ENCODE measurements at places on chromosomes 5 and 9.
A peak's percentile ranks its signal among the peaks of the same experiment; 100 is the strongest.

DNA sequence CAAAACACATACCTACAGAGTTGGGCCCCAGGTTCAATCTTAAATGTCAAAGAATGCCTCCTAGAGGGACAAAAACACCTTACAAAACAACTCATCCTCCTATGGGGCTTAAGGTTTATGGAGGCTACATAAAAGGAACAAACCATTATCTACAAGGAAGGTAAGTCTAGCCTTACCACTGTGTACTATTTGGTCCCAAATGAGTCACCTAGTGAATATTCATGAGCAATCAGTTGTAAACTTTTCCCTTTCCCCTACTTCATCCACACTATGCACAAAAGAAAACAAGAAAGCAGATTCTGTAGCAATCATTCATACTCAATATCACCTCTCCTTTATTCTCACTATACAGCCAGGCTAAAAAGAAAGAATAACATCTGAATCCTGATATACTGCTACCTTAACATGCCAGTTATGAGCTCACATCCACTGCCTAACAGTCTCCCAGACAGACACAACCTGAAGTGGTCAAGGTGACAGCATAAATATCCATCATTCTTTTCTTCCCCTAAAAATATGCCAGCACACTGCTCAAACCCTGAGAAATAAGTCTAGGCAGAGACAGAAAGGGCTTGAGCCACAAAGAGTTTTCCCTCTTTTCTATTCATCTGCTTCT, 6.2 kb downstream of the OXCT1 start:
- peak; percentile 72 for DNase-seq

DNA sequence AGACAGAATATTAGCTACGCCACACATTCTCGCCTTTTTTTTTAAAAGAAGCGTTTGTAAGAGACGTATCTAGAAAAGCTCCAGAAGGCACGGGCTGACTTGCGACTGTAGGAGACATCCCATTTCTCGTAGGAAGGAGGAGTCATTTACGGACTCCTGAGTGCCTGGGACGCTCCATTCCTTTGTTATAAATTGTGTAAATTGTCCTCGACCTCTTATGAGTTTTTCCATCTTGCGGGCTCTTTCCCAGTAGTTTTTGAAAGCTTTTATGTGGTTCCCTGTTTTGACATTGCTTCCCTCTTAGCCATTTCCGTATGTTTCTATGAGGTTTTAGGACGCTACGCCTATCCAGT, 1.0 kb downstream of the RABL6 start:
- DNase-seq = peak; percentile 34

GRCh38 chr9:125774106-125774505, 26.9 kb downstream of the PBX3 start:
- no peak for DNase-seq

GRCh38 chr9:109506097-109506712, 8.1 kb upstream of the PTPN3 start:
- DNase-seq = no peak

- DNase-seq = no peak
Measured at GRCh38 chr9:99030610-99031109, 74.3 kb upstream of the TGFBR1 start.

DNA sequence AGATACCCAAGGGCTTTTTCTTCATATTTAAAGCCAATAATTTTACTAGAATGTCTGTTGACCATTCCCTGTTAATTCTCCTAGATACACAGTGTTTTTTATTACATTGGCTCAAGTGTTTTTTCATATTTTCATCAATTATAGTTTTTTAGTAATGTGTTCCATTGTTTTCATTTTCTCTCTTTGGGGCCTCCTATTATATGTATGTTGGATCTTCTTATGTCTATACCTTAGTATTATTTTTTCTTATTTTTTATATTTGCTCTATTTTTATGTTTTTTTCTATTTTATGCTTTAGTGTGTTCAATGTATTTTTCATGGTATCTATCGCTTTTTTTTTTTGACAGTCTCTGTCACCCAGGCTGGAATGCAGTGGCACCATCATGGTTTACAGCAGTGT, 7.5 kb downstream of the KIAA1958 start:
- DNase-seq = no peak
